NCI-H1105 (cell line): ENCODE measurements at places on chromosomes 7 and 10.

DNA sequence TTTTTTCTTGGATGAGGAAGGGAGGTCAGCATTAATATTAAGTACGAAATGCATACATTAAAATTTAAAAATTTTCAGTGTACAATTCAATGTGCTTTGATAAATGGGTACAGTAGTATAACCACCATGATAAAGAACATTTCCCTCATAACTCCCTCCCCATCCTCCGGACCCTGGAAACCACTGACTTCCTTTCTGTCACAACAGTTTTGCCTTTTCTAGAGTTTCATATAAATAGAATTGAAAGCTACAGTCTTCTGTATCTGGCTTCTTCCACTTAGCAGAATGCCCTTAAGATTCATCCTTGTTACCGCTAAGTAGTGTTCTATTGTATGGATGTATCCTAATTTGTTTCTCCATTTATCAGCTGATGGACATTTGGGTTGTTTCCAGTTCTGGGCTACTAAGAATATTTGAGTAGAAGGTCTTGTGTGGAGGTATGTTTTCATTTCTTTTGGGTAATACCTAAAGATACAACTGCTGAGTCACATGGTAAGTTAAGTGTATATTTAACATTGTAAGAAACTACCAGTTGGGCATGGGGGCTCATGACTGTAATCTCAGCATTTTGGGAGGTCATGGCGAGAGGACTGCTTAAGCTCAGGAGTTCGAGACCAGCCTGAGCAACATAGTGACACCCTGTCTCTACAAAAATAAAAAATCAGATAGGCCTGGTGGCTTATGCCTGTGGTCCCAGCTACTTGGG is 30.8 kb downstream of the ABI1 start:
- DNase-seq: no peak

DNA sequence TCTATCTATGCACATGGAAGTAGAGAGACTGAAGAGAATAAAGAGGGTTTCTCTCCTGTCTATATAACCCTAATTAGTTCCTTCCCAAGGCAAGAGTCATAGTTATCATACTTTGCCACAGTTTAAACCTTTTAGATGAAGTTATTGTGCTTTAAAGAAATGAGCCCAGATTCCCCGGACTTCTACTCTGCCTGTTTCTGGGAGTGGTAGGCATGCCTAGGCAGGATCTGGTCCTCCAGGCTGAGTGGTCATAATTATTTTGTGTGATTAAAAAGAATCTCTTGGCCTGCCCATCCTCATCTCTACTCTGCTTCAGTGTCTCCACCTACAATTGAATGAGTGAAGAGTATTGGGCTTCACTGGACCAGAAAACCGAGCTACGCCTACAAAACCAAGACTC is 179.2 kb downstream of the IMMP2L start:
- no peak for DNase-seq

DNA sequence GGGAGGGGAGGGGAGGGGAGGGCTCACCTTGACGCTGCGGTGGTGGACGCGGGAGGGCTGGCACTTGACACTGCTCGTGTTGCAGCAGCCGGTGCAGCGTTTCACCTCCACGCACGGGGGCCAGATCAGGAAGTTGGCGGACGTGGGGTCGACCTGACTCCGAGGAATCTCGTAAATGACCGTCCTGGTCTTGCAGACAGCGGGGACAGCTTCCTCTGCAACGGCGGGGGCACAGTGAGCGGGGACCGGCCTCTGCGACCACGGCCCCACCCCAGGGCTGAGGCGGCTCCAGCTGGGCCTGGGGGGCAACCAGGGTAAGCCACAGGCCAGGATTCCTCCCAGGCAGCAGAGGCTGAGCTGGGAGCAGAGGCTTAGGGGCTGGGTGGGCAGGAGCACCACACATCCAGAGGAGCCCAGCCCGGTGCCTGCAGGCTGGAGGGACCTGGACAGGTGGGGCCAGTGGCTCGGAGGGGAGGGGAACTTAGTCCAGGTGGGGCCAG is 8.8 kb downstream of the PDGFA start:
- no peak for DNase-seq

GRCh38 chr7:107089627-107090026 is 45.1 kb downstream of the PRKAR2B start:
- no peak for DNase-seq

GRCh38 chr10:79260811-79261740 is 86.2 kb upstream of the PPIF start:
- DNase-seq: no peak
